ENCODE measurements at places on chromosomes 12 and 14.

- DNase-seq, result no peak
These were observed 48.2 kb downstream of the SLC38A4 start for GRCh38 chr12:46777587-46777986.

GRCh38 chr12:82950356-82950755 is 263.6 kb downstream of the TMTC2 start:
- DNase-seq, result no peak

- DNase-seq, result no peak
These were observed 28.0 kb upstream of the C12orf42 start for GRCh38 chr12:103523771-103524170.

- no peak for DNase-seq
These were observed 343.4 kb upstream of the PRICKLE1 start for GRCh38 chr12:42932936-42933335.

GRCh38 chr14:21070610-21071224 is 613 bp downstream of the ARHGEF40 start:
- no peak for DNase-seq
